Occipital lobe (tissue), 3 donors: ENCODE measurements at places on chromosomes 3 and 15. TPM values are rescaled to one million over a fixed set of nuclear protein-coding genes. Genes with fewer than 3 reads are reported as not detected.

A4GNT gene
- total RNA-seq: not detected

GRCh38 chr15:88894348-88894818, 961 bp downstream of the HAPLN3 start:
- no peak for DNase-seq

GRCh38 chr3:144774897-144775296, 803.3 kb downstream of the DIPK2A start:
- no peak for DNase-seq

- DNase-seq: no peak
These were observed 168.8 kb upstream of the FEZF2 start for GRCh38 chr3:62542185-62542584.

DNA sequence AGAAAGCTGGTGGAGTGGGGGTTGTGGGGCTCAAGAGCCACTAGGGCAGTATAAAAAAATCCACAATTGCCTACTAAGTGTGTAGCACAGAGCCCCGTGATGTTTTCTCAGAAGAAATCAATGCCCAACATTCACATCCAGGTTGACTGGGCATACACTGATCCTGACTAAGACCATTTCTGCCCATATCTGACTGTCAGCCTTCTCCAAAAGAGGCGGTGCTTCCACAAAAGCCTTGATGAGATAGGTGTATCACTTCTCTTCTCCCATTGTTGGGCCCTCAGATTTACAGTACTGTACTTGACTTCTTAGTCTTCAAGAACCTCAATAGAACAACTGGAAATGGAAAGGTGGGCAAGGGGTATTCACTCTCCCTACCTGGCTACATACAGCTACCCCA, 1.4 kb downstream of the POPDC2 start:
- no peak for DNase-seq

- no peak for DNase-seq
These were observed 59.2 kb upstream of the KLF13 start for GRCh38 chr15:31267161-31268107.
